ENCODE measurements at places on chromosomes 2 and 18.

DNA sequence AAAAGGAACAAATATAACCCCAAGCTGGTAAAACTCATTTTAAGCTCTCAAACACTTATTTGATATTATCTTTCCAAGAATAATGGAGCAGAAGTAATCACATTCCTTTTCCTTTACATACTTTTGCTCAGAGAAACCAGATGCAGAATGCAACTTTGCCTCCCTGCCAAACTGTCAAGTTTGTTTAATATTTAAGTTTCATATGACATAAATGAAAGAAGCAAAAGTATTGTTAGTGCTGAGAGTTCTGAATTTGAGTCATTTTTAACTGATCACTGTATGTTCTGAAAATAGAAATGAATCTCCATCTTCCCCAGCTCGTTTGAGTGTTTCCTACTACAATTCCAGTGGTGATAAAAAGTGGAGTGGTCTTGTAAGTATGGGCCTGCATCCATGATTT lies 423.4 kb downstream of the PID1 start:
- DNase-seq: no peak

GRCh38 chr2:119482481-119483394 lies 41.5 kb downstream of the SCTR start:
- no peak for DNase-seq

GRCh38 chr2:228624733-228625132 lies 443.2 kb upstream of the SPHKAP start:
- no peak for DNase-seq

DNA sequence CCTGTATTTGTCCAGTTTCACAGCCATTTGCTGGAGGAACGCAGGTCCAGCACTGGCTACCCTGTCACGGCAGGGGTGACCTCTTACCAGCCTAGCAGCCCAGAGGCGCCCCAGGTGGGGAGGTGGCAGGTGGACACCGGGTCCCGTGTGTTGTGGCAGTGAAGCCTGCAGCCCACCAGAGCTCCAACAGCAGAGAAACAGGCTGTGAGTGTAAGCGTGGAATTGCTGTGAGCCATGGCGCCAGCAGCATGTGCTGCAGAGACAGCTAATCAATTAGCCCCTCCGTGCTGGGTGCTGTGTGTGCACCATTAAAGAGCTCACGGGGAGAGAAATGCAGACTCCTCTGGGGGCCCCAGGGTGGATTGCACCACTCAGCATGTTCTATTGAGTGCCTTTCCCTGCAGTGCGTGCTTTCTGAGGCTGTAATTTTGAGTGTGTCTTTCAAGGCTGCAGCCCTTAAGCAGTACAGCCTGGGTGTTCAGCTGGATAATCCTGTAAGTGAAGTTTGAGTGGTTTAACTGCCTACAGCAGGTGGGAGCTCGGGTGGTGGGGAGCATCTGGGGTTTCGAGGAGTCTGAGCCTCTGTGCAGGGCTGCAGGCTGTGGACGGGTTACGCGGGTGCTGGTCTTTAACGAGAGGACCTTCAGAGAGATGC lies 15.9 kb downstream of the RTP5 start:
- no peak for DNase-seq

Data from fibroblast of villous mesenchyme (primary cell).